ENCODE measurements at places on chromosomes 7 and 10.
A peak's percentile ranks its signal among the peaks of the same experiment; 100 is the strongest.

DNA sequence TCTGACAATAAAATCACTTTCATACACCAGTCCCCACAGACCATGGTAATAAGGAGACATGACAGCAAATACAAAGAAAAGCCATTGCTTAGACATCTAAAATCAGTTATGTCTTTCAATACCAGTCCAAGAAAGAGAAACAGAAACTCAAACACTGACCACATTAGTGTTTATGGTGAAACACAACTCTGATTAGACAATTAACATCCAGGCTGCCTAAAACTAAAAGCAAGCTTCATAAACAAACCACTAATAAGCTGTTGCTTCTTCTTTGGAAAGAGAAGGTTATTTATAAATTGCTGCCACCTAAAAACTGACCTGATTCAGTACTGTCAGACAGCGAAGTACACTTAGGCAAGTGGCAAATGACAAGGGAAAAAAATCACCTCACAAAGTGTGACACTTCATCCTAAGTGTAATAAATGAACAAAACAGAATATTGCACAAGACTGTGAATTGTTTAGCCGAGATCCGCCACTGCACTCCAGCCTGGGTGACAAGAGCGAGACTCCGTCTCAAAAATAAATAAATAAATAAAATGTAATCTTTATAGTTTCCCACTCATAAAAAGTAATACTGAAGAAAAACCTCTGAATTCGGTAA lies 277.4 kb downstream of the PARD3 start:
- DNase-seq = no peak

GRCh38 chr7:47582764-47583738 lies 1.1 kb upstream of the TNS3 start:
- no peak for DNase-seq

- DNase-seq = no peak
Measured at GRCh38 chr10:78314651-78315050, 281.0 kb downstream of the RPS24 start.

- no peak for DNase-seq
Measured at GRCh38 chr10:88820748-88821401, 18.3 kb downstream of the LIPM start.

DNA sequence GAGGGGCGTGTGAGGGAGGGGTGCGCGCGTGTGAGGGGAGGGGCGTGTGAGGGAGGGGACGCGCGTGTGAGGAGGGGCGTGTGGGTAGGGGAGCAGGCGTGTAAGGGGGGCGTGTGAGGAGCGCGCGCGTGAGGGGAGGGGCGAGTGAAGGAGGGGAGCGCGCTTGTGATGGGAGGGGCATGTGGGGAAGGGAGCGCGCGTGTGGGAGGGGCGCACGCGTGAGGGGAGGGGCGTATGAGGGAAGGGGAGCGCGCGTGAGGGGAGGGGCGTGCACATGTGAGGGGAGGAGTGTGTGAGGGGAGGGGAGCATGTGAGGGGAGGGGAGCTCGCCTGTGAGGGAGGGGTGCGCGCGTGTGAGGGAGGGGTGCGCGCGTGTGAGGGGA lies 19.1 kb downstream of the MXI1 start:
- peak; percentile 84 for DNase-seq

DNA sequence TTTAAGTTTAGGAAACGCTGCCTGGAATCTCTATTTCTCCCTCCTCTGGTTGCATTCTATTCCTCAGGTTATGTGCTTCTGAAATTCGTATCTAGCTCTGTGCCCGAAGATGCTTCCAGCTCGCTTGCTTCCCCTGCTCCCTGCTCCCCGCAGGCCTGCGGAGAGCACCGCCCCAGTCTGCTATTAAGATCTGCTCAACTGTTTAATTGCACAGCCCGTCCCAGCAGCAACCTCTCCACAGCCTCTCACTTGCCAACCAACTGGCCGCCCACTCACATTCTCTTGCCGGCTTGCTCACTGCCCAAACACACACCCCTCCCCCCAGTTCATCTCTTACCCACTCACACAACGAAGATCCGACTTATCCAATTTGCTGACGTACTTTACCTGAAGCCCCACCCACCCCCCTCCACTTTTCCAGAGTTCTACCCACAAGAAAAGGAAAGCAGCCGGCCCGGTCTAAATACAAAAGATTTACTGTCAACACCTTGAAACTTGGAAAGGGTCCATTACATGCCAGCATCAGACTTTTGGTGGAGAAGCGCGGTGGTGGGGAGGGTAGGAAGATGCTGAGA lies 167.3 kb upstream of the KLF14 start:
- DNase-seq = no peak

DNA sequence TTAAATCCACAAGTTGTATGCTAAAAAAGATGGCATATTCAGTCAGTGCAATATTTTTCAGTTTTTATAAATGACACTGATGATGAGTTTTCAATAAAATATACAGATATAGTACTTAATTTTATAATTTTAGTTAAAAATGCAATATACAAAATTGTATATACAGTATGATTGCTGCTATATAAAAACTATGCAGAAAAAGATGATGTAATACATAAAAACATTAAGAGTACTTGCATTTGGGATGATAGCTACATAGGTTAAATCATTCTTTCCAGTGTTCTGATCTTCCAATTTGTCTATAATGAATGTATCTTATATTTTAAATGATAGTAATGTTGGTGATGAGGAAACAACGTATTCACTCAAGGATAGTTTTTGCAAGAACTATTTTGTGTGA lies 92.0 kb upstream of the RPA3 start:
- no peak for DNase-seq

DNA sequence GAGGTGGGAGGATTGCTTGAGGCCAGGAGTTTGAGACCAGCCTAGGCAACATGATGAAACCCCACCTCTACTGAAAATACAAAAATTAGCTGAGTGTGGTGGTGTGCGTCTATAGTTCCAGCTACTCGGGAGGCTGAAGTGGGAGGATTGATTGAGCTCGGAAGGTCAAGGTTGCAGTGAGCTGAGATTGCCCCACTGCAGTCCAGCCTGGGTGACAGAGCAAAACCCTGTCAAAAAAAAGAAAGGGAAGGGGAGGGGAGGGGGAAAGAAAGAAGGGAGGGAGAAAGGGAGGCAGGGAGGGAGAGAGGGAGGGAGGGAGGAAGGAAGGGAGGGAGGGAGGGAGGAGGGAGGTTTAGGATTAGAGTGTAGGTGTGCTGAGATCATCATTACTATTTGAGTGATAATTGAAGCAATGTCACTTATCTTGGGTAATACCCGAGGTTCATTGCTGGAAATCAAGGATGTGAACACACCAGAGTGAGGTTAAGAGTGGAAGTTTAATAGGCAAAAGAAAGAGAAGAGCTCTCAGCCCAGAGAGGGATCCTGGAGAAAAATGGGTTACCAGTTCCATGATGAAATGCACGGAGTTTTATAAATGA lies 27.6 kb downstream of the VCL start:
- DNase-seq = no peak

DNA sequence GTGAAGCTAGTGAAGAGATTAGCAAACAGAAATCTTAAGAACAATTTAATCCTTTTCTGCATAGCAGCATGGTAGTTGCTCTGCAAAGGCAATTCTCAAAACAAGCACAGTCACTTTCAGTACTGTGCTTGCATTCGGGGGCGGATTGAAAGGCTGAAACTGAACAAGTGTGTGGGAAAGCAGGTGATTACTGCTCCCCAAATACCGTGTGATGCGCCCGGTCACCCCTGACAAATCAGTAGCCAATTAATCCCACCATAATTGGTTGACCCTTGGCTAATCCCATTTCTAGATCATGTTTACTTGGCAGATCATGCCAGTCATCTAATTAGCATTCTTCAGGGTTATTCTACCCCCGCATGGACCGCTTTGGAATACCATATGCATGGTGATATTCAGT lies 76.5 kb upstream of the ADRB1 start:
- DNase-seq = no peak
